ENCODE measurements at places on chromosomes 11 and 22.

DNA sequence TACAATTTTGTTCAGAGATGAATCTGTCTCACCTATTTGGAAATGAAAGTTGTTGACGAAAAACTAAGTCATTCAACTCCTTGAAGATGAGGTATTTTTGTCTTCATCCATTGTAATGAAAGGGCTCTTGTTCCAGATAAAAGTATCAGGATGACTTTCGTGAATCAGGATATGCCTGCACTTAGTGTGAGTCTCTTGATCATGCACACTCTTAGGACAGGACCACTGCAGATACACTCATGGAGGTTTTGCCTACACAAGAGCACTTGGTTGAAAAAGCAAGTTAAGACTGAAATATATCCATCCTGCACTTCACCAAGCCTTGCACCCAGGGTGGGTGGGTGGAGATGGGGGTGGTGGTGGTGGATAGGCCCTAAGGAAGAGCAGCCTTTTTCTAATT lies 120.8 kb upstream of the MTMR2 start:
- DNase-seq = no peak

DNA sequence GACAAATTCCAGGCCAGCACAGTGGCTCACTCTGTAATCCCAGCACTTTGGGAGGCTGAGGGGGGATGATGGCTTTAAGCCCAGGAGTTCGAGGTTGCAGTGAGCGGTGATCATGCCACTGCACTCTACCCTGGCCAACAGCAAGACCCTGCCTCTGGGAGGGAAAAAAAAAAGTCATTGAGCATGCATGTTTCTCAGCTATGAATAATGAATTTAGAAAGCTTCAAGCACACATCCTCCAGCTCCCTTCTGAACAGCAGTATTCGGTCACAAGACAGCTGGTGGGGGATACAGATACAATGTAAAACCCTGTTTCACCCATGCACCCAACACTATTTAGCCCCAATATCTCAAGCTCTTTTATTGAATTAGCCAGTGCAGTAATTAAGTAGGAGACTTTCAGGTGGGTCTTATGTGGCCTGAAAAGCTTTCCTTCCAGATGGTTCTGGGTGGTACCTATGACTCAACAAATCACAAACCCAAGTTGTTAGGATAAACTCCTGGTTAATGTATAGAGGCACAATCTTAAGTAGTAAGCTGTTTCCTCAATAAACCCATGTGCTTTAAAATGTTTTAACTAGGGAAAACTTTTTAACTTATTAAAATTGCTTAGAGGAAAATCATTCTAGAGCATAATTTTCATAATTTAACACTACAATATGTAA lies 13.4 kb downstream of the PRDM10 start:
- DNase-seq = no peak

- DNase-seq = no peak
Observed at GRCh38 chr11:80621871-80622270, 1181.0 kb upstream of the TENM4 start.

GRCh38 chr22:39661842-39662685 lies 91.5 kb downstream of the CACNA1I start:
- peak; percentile 64 for DNase-seq

GRCh38 chr11:13260201-13260962 lies 17.2 kb upstream of the BMAL1 start:
- no peak for DNase-seq
